Esophagus squamous epithelium (tissue), 5 donors: ENCODE measurements at places on chromosomes 2 and 18.

- no peak for DNase-seq
Measured at GRCh38 chr2:3479430-3480320, 39.7 kb downstream of the ADI1 start.

- no peak for DNase-seq
Measured at GRCh38 chr18:66457245-66457644, 146.6 kb downstream of the CDH19 start.

DNA sequence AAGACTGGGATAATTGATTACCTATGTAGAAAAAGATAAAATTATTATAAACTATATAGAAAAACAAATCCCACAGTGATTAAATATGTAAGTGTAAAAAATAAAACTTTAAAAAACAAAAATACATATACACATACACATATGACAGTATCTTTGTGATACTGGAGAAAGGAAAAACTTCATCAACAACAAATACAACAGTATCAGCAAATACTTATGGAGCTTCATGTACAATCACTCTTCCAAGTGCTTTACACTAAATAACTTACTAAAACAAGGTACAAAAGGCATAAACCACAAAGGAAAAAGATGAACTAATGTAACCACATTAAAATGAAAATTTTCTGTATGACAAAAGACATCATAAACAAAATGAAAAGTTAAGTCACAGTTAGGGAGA is 24.1 kb upstream of the GFPT1 start:
- DNase-seq, result no peak

GRCh38 chr2:30206461-30207430 is 24.6 kb upstream of the LBH start:
- no peak for DNase-seq

- DNase-seq, result no peak
Measured at GRCh38 chr18:20988726-20989125, 122.9 kb downstream of the ROCK1 start.

GRCh38 chr2:138640921-138641676 is 139.1 kb downstream of the NXPH2 start:
- DNase-seq, result no peak
